ENCODE measurements at places on chromosomes 11 and 22.

GRCh38 chr11:66868726-66869566, 12.1 kb downstream of the LRFN4 start:
- DNase-seq = peak; percentile 87

GRCh38 chr22:21447694-21448402, 19.3 kb upstream of the TMEM191C start:
- DNase-seq = peak; percentile 5

DNA sequence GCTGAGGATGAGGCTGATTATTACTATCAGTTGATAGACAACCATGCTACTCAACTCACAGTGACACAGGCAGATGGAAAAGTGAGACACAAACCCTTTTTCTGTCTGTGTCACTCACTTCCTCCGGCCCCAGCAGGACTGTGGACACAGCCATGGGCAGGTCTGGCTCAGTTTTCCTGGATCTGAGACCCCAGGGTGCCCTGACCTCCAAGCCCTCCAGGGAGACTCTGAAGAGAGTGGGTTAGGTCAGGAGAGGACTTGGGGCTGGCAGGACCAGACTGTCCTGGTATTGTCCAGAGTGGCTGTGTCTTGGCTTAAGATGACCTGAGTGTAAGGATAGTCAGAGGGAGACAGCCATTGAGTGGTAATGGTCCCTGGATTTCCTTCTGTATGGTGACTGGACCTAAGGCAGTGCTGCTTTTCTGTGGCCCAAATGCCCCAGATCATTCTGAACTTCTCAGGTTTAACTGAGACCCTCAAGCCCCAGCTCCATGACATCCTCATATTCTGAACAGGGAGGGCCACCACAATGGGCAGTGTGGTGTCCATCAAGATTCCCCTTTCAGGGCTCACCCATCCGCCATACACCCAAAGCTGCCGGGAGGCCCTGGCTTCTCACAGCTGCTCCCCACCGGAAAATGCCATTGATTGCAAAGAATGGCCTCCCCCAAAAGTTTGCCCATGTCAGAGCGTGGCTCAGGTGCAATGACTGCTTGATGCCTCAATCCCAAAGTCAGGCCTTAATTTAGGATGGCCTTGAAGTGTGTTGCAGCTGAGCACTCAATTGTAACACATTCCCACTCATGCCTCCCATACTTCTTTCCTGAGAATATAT, 36.2 kb upstream of the PRAME start:
- no peak for DNase-seq

GRCh38 chr11:61985869-61986268, 18.4 kb upstream of the FTH1 start:
- DNase-seq = no peak

GRCh38 chr11:125330462-125331325, 165.4 kb downstream of the FEZ1 start:
- no peak for DNase-seq

DNA sequence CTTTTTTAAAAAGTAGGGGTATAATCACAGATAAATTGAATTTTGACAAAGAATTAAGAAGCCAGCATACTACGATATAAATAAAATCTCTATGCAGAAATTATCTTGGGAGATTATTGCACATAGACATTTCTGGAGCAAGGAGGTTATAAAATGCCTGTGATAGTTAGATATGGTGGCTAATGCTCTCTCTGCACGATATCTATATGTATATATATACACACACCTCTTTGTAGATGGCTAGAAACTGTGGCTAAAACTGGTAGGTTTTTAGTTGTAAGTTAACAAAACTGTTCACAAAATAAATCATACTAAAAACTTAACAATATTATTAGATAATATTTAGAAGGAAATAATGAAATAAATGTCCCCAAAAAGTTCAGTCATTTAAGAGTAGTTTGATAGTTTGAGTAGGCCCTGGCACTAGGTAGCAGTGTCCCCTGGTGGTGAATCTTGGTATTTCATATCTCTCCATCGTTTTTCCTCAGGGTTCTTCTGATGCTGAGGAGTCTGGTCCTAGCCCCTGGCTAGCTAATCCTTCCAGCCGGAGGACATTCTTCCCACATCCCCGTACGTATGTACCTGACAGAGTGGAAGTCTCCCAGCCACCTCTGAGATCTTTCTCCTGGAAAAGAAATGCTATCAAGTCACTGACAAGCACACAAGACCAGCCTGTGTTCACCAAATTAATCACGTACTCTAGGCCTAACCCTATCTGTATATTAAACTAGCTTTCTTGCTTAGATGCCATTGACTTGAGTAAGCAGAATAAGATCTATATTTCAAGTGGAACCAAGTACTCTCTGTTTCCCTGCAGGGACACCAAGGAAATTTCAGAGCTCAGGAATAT, 32.2 kb downstream of the ART5 start:
- peak; percentile 44 for DNase-seq

GRCh38 chr11:46920755-46921154, 2.4 kb upstream of the LRP4 start:
- DNase-seq = no peak

DNA sequence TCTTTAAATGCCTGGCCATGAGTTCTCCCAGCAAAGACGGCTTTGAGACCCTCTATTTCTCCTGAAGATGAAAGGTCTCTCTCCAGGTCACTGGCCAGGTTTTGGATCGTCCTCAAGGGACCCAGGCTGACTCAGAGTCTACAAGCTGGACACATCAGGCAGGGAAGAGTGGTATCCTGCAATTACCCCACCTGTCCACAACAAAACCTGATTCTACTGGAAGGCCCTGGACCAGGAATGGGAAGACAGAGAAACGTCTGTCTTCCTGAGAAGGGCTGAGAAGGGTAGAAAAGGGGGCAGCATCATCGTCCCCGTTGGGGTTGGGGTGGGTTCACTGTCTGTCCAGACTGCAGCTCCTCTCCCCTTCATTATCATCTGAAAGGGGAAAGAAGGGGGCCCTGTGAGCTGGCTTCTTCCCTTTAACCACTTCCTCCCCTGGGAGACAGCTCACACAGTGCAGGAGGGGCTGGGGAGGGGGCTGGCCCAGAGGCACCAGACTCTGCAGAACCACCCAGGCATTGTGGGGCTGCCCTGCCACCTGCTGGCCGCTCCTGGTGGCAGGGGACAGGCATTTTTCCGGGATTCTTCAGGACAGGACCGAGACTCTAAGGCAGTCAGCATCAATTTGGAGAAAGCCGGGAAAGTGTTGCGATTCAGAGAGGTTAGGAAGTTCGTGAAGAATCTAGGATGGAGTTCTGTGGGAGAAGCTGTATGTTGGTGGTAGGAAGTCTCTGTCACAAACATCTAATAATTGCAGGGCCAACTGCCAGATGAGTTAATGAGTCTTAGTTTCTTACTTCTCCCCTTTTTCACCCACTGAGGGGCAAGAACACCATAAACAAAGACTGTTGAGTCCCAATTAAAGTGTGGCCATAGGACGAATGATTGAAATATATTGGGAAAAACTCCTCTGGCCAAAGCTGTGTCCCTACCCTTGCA, 57.6 kb downstream of the SYN3 start:
- peak; percentile 11 for DNase-seq

- no peak for DNase-seq
Observed at GRCh38 chr11:115214644-115215234, 289.5 kb downstream of the CADM1 start.

DNA sequence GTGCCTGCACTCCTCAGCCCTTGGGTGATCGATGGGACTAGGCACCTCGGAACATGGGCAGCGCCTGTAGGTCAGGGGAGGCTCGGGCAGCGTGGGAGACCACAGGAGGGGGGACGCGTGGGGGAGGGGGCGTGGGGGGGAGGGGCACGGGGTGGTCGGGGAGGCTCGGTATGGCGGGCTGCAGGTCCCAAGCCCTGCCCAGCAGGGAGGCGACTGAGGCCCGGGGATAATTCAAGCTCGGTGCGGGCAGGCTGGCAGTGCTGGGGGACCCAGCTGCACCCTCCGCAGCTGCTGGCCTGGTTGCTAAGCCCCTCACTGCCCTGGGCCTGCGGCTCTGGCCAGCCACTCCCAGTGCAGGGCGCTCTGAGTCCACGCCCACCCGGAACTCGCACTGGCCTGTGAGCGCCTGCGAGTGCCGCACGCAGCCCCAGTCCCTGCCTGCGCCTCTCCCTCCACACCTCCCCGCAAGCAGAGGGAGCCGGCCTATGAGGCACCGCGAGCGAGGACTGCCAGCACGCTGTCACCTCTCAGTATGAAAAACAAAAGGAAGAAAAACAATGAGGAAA, 1698.3 kb upstream of the RAG2 start:
- DNase-seq = no peak

DNA sequence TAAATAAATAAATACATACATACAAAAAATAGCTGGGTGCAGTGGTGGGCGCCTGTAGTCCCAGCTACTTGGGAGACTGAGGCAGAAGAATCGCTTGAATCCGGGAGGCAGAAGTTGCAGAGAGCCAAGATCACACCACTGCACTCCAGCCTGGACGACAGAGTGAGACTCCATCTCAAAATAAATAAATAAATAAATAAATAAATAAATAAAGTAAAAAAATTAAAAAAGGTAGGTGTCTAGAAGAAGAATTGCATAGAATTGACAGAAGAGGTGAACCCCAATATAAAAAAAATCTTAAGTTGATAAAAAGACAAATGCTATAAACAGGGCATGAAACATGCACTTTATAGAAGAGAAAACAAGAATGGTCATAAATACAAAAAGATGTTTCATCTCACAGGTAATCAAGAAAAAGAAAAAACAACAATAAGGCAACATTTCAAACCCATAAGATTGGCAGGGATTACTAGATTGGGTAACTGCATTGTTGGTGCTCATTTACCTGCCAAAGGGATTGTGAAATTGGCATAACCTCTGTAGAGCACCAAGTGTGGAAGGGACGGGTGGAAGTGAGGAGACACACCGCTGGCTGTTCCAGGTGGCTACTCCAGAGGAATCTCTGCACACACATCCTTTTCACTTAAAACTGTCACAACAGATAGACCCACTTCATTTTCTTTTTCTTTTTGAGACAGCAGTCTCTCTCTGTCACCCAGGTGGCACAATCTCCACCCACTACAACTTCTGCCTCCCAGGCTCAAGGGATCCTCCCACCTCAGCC, 44.7 kb downstream of the NF2 start:
- no peak for DNase-seq

GRCh38 chr11:133500435-133500834, 31.9 kb downstream of the OPCML start:
- DNase-seq = no peak

DNA sequence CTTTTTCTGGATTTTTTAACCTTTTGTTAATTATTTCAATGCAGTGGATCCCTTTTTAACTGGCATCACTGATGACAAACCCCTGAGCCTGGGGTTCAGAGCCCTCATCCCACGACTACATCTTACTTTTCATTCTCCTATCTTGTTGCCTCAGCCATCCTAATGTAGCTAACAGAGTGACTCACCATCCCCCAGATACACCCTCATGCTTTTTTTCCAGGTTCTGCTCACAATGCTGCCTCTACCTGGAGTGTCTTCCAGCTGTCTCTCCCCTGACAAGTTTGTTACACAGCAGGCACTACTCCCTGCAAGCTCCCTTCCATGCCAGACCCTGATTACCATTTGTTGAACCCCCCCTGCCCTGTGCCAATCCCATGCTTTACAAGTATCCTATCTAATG, 135.4 kb downstream of the NCAM1 start:
- no peak for DNase-seq

DNA sequence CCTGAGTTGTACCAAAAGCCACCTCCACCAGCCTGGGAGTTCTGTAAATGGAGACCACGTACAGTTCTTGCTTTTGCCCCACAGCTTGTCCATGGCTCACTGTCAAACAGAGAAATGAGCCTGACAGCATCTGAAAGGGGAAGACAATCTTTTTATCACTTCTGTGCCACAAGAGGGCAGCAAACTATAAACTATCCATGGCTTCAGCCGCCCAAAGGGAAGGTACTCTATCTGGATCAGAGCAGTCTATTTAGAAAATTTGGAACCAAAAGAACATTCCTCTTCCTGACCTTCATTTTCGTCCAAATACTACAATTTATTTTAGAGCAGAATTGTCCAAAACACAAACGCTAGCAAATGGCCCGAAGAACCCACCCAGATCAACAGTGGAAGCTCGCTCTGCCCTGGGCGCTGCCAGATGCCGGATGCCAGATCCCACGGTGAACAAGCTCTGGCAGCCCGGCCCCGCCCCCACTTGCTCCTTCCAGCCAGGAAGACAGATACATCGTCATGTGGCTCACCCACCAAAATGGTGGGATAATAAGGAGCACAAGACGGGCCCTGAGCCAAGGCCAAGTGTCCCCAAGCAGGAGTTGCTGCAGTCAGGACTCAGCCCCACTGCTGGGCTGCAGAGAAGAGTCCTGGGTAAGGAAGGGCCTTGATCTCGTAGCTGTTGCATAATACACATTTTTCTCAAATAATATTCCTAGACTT, 23.9 kb upstream of the SCGB1A1 start:
- peak; percentile 71 for DNase-seq

- DNase-seq = peak; percentile 27
Observed at GRCh38 chr11:47552056-47552565, 821 bp downstream of the CELF1 start.

DNA sequence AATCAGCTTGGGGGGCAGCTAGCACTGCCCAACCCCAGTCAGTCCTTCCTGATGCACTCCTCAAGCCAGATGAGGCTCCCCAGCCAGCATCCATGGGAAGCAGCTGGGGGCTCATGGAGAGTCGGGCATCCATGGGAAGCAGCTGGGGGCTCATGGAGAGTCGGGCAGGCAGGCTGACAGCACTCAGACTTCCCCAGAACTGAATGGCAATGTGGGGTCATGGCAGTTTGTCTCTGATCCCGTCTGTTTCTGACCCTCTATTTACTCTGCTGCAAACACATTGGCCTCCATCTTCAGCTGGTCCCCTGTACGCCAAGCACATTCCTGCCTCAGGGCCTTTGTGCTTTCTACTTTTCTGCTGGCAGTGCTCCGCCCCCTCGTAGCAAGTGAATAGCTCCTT, 314.8 kb downstream of the NTM start:
- no peak for DNase-seq

DNA sequence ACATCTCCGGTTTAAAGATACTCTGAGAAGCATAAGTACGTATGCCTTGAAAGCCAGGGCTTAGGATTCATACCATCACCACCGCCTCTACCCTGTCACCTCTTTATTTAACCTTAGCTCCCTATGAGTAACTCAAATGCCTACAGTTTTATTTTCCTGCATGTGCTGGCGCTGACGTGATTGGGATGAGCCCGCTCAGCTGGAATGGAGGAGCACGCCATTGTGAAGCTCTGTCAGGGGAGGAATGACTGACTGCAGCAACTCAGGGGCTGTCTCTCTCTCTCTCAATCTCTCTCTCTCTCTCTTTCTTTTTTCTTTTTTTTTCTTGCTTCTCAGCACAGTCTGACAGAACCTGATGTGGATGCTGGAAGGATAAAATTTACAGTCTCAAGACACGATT, 12.4 kb downstream of the CAVIN3 start:
- DNase-seq = no peak

GRCh38 chr11:22163394-22163797, 29.5 kb upstream of the ANO5 start:
- DNase-seq = no peak

DNA sequence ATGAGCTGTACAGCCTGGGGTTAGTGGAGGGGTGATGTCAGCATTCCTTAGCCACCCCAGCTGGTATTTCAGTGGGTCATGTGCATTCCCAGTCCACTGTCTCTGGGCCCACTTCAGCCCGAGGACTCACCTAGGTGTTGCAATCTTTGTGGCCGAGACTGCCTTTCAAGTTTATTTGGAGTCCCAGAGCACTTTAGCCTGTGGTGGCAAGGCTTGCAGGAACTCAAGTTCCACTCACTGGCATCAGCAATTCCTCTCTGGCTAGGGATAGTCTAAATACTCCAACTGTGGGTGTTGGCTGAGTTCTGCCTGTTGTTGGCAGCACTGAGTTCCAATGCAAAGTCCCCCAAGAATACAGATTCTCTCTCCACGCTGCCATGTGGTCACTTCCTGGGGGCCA, 191.6 kb upstream of the PGR start:
- no peak for DNase-seq
